ENCODE measurements at places on chromosomes 5 and 9.

DNA sequence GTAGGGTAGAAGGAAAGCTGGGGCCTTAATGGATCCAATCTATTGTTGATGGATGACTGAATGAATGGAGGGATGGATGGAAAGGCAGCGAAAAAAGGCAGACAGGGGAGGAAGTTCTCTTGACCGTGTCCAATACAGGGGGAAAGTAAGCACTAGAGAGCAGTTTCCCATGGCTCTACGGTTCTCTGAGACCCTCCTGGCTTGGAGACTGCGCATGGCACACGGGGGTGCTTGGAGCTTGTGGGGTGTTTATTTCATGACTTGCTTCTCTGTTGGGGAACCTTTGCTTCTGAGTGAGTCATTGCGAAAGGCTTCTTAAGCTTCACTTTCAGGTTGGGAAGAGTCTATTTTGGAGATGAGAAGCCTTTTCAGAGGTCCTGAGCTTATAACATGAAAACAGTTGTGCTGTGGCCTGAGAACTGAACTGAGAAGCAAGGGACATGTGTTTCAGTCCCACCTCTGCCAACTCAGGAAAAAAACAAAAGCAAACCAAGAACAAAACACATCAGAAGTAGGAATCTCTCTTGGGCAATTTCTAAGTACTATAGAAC lies 12.8 kb upstream of the TEX48 start:
- no peak for DNase-seq

DNA sequence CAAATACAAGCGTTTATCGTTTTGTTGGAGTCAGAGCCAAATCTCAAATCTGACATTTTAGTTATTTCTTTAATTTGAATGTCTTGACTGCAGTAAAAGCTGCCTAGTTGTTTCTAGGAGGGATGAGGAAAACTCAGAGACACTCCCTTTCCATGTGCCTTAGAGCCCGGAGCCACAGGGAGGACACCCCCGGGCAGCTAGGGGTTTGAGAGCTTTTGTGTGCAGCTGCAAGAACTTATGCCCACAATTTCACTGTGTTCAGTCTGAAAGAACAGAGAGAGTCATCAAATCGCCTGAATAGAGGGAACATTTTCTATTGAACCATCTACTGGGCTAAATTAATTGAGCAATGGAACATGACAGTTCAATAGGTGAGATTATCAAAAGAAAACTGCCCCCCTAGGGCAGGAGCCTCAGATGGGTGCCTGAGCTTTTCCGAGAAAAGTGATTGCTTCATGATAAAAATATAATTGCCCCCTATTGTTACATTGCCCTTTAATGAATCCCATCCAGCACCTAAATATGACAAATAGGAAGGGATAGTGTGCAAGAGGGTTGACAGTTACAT lies 709.3 kb upstream of the RGMB start:
- no peak for DNase-seq

DNA sequence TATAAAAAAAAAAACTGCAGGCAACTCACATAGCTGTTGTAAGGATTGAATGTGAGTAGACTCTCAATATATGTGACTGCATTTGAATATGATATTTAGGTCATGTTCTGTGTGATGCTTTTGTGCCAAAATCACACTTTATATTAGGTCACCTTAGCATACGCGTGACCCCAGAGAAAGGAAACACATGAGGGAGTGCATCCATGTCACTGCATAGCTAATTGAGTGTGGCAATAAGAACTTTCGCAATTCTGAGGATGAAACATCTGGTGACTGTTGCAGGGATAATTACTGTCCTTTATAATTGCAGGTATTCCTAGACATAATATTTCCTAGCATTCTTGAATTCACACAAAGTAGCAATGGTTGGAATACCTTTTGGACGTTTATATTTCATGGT lies 459.5 kb upstream of the KLF4 start:
- DNase-seq: no peak

DNA sequence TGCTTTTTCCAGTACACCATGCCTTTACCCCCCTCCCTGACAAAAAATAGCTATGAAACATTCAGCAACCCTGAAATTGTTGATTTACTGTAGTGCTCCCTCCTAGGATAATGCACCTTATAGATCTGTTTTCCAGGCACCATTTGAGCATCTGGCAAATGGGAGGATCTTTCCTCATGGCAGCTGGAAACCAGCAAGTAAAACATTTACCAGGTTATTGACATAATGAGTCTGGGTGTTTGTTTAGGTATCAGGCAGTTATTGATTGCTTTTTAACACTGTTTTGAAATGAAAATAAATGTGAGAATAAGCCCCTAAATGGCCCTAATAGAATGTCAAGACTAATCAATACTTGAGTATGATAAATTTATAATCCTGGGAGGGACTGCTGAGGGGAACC lies 57.3 kb upstream of the KLF4 start:
- DNase-seq: no peak

GRCh38 chr9:121307976-121308375 lies 40.0 kb downstream of the GSN start:
- DNase-seq: no peak

DNA sequence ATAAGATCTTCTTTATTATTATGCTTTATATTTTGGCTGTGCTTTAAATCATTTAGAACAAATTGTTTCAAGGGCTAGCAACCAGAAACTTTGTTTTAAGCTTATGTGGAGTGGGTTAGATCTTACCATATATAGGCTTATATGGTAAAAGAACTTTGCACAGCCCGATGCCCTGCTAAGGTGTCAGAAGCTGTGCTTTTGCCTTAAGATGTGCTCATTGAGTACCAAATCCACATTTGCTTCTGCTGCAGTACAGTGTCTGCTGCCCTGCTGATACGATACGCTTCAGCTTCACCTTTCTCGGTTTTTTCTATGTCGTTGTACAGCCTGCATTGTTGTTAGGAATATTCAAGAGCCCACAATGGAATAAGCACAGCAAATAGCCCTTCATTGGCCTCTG lies 34.8 kb downstream of the CD180 start:
- DNase-seq: no peak

DNA sequence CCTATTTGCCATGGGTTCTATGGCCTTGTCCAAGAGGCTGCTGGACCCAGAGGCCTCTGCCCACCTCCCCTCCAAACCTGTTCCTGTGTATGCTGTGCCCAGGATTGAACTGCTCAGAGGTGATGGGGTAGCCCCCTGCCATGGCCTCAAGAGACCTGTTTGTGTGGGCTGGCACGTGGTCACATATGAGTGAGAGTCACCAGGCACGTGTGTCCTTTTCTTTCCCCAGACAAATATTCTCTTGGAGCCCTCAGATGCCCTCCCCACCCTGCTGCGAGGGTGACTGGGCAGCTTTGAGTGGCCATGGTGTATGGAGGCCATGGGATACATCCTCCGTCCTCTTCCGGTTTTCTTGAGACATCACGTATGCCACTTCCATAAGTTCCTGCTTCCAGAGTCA lies 10.9 kb upstream of the TCOF1 start:
- no peak for DNase-seq

DNA sequence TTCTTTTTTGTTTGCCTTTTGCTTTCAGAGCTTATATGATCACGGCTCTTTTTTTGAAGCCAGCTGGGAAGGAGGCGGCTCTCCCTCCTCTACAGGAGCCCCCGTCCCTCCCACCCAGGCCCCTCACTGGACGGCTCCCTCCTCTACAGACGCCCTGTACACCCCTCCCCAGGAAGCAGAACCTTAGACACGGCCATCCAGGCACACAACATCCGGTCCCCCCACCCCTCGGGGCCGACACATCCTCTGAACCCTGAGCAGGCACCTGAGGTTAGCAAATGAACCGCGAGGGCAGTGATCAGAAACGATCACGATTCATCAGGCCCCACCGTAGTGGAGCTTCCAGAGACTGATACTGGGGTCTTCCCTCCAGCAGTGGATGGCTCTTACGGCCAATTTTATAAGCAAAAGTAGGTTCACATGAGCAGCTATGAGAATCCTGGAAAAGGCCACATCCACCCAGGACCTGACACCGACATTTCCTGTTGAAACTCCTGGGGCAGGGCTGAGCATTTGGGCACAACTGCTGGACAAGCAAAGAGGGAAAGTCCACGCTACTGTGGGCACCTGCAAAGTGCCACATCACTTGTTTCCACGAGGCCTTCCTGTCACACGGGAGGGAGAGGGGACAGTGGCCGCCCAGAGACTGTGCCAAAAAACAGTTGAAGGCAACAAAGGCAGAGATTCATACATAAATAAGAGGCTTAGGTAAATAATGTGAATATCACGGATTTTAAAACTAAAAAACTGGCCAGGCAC lies 78.9 kb downstream of the SEMA4D start:
- no peak for DNase-seq

DNA sequence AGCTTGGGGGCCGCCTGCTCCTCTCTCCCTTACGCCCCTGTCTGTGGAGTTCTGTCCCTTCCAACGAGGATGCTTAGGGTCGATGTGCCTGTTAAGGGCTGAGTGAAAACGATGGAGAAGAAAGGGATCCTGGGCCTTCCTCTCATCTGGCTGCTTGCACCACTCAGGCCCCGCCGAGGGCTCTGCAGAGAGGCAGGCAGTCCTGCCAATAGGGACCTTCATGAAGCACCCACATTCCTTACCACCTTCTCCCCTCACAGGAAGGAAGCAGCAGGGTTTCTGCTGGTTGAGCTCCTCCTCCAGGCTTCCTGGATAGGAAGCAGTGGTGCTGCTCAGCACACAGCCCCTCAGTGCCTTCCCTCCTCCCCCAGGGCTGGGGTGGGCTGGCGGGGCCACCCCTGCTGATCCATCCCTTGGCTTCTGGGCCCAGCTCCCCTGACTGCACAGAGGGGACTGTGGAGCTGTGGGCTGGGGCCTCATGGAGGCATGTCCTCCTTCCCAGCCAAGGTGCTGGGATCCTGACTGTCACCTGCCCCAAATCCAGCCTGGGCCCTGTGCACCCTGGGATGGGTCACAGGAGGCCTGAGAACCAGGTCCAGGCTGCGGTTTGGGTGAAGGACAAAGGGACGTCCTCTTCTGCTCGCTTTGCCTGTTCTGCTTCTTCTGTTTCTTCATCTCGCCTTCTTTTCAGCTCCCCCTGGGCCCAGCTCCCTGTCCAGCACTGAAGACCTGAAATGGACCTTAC lies 50.5 kb downstream of the AHRR start:
- no peak for DNase-seq

GRCh38 chr9:99516657-99517049 lies 294.6 kb downstream of the SEC61B start:
- no peak for DNase-seq

DNA sequence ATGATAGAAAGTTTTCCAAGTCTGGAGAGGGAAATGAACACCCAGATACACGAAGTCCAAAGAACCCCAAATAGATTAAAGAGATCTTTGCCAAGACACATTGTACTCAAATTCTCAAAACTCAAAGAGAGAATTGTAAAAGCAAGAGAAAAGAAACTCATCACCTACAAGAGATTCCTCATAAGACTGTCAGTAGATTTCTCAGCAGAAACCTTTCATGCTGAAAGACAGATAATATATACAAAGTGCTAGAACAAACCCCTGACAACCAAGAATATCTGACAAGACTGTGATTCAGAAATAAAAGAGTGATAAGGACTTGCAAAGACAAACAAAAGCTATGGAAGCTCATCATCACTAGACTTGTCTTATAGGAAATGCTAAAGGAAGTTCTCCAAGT lies 326.7 kb upstream of the ZNF608 start:
- DNase-seq: no peak

- no peak for DNase-seq
These were observed 158.7 kb upstream of the KLF4 start for GRCh38 chr9:107648153-107648715.

DNA sequence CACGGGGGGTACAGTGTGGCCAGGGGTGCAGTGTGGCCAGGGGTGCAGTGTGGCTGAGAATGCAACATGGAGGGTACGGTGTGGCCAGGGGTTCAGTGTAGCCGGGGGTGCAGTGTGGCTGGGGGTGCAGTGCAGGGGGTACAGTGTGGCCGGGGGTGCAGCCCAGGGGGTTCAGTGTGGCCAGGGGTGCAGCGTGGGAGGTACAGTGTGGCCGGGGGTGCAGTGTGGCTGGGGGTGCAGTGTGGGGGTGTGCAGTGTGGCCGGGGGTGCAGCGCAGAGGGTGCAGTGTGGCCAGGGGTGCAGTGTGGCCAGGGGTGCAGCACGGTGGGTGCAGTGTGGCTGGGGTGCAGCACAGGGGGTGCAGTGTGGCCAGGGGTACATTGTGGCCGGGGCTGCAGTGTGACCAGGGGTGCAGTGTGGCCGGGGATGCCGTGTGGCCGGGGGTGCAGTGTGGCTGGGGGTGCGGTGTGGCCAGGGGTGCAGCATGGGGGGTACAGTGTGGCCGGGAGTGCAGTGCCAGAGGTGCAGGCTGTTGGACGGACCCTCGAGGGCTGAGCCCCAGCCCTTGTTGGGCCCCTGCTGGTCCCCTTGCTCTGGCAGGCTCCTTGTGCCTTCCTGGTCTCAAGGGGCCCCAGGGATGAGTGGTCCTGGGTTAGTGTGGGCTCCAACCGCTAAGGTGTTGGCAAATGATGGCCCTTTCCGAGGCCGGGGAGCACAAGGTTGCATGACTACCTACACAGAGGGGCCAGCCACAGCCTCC lies 17.9 kb downstream of the TPPP start:
- no peak for DNase-seq

- DNase-seq: peak; percentile 25
These were observed 48.8 kb downstream of the FANCC start for GRCh38 chr9:95268681-95269080.

DNA sequence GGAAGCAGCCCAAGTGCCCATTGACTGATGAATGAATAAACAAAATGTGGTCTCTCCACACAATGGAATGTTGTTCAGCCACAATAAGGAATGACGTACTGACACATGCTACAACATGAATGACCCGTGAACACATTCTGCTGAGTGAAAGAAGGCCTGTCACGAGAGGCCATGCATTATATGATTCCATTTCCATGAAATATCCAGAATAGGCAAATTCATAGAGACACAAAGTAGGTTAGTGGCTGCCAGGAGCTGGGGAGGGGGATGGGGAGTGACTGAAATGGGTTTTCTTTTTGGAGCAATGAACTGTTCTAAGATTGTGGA lies 41.4 kb downstream of the BICD2 start:
- DNase-seq: no peak

DNA sequence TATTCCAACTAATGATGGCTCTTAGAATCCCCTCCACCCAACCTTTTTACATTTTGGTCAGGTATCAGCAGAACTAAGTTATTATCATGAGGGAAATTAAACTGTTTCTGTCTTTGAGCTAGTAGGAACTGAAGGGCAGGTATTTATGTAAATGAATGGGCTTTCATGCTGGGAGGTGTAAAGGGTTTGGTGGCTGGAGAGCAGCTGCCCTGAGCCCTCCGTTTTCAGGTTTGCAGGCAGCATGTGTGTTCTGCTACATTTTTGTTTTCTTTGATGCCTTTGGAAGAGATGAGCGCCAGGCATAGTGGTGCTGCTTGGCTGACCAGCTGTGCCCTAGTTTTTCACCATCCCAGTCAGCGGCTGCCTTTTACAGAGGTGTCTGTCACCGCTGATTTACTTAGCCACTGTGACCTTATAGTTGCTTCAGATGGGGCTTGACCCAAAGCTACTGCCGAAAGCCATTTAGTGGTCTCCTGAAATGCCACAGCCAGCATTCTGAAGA lies 231.9 kb downstream of the MAST4 start:
- DNase-seq: no peak

DNA sequence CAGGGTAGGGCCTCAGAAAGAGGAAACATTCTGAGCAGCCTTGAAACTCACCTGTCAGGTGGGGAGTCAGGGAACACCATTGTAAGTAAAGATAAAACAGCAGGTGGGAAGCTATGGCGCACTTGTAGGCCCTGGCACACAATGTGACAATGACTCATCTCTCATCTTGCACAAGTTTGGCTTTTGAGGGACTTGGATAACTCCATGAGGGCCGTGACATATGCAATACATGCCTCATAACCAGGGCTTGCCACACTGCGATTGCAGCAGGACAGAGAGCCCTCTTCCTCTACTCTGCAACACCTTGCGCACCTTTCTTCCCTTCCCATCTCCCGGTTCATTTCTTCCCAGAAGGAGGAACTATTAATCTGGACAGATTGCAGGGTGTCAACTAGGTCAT lies 144.9 kb downstream of the CEP120 start:
- DNase-seq: no peak
